ENCODE measurements at places on chromosomes 12 and 14.

DNA sequence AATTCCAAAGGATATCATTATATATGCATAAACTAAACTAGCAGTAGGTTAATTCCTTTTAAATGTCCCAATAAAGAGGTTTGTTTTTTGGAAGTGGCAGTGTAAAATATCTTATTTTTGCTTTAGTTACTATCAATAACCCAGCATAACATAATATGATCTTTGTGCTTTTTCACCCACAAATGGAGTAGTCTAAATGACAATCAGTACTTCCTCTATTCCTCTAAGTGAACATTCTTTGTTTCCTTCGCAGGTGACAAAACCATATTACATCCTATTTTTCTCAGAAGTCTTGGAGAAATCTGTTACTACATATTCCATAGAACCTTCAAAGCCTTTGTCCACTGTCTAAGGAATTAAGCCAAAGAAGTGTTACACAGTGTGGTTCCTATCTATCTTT, 62.5 kb downstream of the MED13L start:
- no peak for DNase-seq

GRCh38 chr12:66503746-66504145, 175.1 kb downstream of the GRIP1 start:
- no peak for DNase-seq

DNA sequence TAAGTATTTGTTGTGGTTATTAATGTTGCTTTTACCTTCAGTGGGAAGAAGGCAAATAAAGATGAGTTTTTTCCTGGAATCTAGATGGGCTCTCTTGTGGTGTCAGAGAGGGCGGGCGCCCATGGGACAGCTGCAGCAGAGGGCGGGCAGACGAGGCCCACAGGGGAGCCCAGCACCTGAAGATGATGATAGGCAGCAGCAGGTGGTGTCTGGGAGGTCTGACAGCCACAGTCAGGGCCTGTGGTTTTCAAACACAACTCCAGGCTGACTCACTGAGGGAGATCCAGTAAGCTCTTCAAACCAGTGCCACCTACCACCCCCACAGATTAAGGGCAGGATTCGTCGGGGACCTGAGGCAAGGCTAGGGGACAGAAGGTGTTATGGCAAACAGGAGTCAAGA, 42.8 kb downstream of the NKX2-1 start:
- DNase-seq, result no peak

DNA sequence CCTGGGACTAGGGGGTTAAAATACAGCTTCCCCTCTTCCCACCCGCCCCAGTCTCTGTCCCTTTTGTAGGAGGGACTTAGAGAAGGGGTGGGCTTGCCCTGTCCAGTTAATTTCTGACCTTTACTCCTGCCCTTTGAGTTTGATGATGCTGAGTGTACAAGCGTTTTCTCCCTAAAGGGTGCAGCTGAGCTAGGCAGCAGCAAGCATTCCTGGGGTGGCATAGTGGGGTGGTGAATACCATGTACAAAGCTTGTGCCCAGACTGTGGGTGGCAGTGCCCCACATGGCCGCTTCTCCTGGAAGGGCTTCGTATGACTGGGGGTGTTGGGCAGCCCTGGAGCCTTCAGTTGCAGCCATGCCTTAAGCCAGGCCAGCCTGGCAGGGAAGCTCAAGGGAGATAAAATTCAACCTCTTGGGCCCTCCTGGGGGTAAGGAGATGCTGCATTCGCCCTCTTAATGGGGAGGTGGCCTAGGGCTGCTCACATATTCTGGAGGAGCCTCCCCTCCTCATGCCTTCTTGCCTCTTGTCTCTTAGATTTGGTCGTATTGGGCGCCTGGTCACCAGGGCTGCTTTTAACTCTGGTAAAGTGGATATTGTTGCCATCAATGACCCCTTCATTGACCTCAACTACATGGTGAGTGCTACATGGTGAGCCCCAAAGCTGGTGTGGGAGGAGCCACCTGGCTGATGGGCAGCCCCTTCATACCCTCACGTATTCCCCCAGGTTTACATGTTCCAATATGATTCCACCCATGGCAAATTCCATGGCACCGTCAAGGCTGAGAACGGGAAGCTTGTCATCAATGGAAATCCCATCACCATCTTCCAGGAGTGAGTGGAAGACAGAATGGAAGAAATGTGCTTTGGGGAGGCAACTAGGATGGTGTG, 1.9 kb downstream of the GAPDH start:
- DNase-seq, result no peak

- DNase-seq, result no peak
These were observed 42.5 kb downstream of the SMIM41 start for GRCh38 chr12:52121824-52122539.

Measured in stimulated activated CD8-positive, alpha-beta memory T cell treated with anti-CD3 and anti-CD28 coated beads, Interleukin-7, amount 100 ng/mL, for 1 hour (primary cell).